ENCODE measurements at places on chromosomes 3 and 15.

DNA sequence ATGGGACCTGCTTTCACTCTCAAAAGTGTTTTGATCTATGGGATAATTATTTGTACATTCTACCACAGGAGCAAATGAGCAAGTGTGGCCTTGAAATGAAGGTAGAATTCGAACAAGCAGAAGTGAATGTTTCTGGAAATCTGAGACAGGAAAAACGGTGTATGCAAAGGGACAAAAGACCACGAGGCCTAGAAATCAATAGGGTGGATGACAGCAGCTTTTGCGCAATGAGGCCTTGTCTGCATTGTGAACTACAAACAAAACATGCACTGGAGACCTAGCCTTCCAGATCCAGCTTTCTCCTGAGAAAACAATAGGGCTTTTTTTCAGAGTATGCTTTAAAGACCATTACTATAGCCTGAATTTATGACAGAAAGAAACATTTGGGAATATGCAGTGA is 1137.0 kb downstream of the ROBO2 start:
- DNase-seq: no peak

DNA sequence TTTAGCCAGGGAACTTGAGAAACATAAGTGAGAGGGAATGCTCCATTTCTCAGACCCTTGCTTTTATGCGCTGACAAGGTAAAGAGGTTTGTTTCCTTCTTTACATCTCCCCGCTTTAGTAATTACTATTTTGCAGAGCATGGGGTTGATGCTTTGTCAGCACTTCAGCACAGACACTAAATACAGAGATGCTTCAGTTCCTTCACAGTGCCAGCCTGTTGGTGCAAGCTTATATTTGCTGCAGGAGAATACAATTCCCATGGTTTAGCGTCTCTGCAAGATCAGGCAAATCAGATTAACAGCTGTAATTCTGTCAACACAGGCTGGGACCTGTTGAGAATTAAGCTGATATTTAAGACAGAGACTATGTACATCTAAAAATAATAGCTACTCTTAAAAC is 2.9 kb downstream of the FMN1 start:
- DNase-seq: no peak

GRCh38 chr3:40876009-40876408 is 323.3 kb upstream of the CTNNB1 start:
- DNase-seq: no peak

GRCh38 chr3:187624588-187624987 is 45.6 kb downstream of the SST start:
- no peak for DNase-seq

- DNase-seq: no peak
Measured at GRCh38 chr3:170437176-170437575, 18.5 kb downstream of the CLDN11 start.

- DNase-seq: no peak
Measured at GRCh38 chr3:119257654-119258410, 17.2 kb upstream of the B4GALT4 start.

- DNase-seq: no peak
Measured at GRCh38 chr15:59691194-59691805, 2.2 kb upstream of the BNIP2 start.

- DNase-seq: no peak
Measured at GRCh38 chr3:32842531-32842931, 24.7 kb downstream of the TRIM71 start.

DNA sequence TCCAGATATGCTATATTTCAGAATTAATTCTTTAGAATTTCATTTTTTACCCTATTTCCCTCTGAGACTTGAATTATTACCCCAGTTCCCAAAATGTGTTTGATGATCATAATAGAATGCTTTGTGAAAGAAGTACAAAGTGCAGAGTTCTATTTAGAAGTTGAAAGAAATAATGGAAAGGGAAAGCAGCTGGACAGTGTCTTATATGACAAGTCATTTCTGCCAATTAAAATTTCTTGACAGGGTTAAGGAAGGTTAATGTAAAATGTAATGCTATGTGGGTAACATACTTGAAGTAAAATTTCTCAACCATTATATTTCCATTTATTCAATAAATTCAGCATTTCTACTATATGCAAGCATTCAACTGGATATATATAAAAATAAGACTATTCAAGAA is 33.1 kb downstream of the FGF7 start:
- DNase-seq: no peak

DNA sequence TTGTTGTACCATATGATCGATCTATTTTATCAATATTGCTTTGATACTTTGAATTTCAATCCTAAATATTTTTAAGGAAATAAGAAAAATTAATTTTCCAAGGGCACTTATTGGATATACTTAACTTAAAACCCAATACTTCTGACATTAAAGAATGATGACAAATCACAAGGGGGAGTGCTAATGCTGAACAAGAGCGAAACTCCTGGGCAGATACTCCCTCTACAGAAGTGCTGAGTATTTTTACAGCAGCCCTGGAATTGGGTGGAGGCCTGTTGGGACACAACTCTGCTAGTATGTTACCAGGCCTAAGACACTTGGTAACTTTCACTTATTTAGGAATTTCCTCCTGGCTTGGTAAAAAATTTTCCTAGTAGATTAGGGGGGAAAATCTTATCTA is 46.2 kb downstream of the DENND6A start:
- no peak for DNase-seq

DNA sequence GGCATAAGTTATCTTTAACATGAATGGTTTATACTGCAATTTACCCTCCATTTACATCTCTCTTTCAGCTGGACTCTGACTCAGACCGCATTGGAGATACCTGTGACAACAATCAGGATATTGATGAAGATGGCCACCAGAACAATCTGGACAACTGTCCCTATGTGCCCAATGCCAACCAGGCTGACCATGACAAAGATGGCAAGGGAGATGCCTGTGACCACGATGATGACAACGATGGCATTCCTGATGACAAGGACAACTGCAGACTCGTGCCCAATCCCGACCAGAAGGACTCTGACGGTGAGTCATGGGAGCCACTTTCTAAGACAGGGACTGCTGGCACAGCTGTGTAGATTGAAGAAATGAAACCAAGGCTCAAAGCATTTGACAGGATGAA is 11.6 kb downstream of the THBS1 start:
- DNase-seq: no peak

GRCh38 chr3:19396726-19397125 is 248.4 kb downstream of the KCNH8 start:
- no peak for DNase-seq

DNA sequence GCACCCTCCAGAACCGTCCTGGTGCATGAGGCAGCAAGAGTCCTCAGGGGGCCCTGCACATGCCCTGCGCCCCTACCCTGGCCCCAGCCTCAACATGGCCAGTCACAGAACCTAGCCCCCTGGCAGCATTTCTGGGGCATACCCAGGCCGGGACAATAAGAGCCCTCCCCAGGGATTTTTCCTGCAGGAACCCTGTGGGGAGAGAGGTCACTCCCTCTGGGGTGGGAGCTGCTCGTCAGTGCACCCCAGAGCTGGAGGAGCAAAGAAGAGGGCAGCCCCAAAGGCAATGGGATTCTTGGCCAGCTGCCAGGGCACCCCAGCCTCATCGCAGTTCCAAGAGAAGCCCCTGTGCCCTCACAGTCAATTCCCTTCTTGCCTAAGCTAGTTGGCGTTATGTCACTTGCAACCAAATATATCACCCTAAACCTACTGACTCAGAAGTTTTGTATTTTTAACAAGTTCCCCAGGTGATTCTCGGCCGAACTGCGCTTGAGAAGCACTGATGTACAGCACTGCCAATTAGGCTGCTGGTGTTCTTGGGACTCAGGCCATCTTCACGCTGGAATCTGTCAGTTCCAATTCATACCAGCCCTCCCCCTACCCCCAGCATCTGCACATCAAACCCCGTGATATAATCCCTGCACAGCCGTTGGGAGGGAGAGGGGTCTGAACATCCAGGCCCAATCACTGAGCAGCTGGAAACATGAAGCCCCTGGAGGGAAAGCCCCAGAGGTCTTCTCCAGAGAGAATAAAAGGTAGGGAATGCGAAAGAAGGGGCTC is 87.5 kb upstream of the PRR20G start:
- DNase-seq: no peak

DNA sequence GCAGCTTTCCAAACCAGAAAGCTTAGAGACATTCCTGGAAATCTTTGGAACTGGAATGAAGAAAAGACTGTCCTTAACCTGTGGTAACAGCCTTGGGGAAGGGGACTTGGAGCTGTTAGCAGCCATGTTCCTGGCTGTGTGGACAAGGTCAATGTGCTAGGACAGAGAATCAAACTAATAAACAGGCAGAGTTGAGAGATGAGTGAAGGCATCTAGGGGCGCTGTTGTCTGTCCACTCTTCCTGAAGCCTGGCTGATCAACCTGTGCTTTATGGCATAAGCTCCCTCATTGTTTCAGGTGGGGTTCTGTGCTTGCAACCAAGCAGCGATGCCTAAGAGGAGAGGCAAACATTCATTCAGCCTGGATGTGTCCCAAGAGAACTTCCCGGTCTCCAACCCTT is 19.3 kb downstream of the ZNF860 start:
- DNase-seq: no peak

DNA sequence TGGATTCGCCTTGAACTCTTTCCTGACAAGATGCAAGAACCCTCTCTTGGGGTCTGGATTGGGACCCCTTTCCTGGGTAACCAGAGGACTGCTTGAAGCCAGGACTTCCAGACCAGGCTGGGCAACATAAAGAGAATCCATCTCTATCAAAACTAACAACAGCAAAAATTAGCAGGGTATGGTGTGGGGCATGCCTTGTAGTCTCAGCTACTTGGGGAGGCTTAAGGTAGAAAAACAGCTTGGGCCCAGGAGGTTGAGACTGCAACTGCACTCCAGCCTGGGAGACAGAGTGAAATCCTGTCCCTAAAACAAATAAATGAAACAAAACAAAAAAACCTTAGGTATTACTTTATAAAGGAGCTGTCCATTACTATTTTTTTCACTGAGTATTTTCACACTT is 93.1 kb upstream of the PLXND1 start:
- no peak for DNase-seq

- DNase-seq: no peak
Measured at GRCh38 chr3:157532529-157533297, 29.5 kb upstream of the VEPH1 start.

DNA sequence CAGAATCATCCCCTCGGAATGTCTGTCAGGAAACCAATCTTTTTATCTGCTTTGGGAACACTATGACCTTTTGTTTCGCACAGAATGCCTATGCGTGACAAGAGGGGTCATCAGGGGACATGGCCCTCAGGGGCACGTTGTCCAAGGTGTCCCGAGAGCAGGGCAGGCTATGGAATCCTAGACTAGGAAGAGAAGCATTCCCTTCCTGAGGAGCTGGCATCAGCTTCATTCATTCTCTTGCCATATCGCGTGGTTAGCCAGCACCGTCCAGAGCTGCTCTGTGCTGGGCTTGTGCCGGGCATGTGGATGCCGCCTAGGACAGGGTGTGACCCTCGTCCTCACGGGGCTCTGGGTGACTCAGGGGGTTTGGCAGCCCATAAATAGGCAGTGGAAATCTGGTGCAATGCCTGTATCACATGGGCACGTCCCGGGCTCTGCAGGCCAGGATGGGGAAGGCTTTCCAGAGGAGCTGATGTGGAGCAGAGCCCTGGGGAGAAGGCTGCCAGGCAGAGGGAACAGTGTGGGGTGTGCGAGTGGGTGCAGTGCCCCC is 117.8 kb downstream of the TMEM266 start:
- DNase-seq: no peak

- no peak for DNase-seq
Measured at GRCh38 chr3:152364237-152364636, 95.5 kb downstream of the MBNL1 start.

GRCh38 chr3:141798448-141798845 is 35.2 kb downstream of the GRK7 start:
- no peak for DNase-seq
